Heart right ventricle (tissue), 16 donors: ENCODE measurements at places on chromosomes 2 and 18.

DNA sequence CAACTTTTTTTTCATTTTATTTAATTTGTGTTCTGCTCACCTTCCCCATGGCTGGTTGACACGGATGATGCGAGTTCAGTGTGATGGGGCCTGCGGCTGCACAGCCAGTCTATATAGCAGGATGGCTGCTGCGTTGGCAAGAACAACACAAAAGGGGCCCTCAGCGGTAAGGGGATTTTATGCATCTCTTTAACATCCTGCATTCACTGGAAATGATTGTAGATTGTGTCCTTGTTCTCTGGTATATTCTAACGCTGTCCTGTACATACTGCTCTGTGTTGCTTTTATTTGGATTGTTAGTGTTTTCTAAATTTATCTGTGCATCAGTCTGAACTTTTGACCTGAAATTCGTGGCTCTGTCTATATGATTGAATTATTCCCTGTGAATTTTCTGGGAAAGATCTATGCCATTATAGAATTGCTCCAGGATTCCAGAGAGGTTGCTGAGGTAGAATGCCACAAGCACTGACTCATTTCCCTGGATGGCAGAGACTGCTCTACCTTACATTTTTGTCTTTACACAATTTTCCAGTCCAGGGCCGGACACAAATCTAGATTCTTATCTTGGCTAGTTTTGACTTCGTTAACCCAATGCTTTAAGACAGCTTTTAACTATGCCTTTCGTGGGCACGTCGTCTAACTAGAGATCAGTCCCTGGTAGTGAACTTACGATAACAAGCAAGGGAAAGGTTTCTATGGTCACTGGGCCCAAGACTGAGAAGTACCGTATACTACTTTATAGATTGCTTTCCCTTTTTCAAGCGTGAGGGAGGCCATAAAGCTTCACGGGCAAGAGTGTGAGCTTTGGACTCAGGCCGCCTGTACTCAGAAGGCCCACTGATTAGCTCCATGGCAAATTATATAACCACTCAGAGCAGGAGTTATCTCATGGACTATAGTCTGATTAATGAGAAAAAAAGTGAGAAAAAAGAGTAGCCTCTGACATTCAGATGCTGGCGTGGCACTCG is at the start of gene CRYGC:
Gene CRYGC, minus strand, starts transcription at position 85 of the 968 bp plus-strand sequence. Its CDS starts 36 bp downstream, at position 49.
- DNase-seq, result no peak

- DNase-seq, result no peak
These were observed 609.5 kb downstream of the EPHA4 start for GRCh38 chr2:220962556-220962955.

DNA sequence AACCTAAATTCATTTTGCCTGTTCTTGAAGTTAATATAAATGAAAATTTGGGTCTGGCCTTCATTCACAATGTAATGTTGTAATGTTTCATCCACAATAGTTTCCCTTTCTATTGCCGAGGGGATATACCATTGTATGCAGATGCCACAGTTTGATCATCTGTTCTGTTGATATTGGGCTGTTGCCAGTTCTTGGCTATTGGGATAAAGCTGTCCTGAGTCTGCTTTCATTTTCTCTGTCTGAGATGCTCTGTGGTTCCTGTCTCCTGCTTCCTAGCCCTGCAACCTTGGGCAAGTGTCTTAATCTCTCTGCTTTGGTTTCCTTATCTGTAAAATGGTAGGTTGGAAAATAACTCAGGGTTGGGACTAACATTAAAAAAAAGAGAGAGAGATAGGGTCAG is 25.2 kb downstream of the B3GNT2 start:
- no peak for DNase-seq

DNA sequence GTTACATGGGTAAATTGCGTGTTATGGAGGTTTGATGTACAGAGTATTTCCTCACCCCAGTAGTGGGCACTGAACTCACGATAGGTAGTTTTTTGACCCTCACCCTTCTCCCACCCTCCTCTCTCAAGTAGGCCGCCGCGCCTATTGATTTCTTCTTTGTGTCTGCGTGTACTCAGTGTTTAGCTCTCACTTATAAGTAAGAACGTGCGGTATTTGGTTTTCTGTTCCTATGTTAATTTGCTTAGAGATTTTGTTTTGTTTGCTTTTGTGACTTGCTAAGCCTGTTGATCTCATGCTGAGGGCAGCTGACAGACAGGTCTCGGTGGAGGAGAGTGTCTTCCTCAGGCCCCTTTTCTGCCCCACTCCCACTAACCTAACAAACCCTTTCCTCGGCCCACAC is 36.2 kb downstream of the ACOXL start:
- DNase-seq, result no peak

- DNase-seq, result no peak
These were observed 162.0 kb upstream of the RMP24 start for GRCh38 chr18:35810520-35810919.

- DNase-seq, result no peak
These were observed 59.5 kb upstream of the THUMPD2 start for GRCh38 chr2:39838589-39838988.

DNA sequence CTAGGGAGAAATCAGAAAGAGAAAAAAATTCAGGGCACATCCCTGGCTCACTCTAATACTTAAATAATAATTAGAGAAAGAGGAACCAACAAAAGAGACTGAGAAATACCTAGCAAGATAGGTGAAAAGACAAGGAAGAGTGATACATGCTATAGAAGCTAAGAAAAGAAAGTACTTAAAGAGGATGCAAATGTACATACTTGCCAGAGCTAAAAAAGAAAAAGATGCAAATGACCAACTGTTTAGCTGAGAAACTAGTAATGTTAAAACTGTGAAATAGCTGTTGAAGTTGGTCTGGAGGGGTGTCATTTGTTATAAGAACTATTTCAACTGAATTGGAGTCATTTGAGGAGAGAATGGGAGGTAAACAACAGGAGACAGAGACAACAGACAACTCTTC is 412.2 kb downstream of the SPAG16 start:
- no peak for DNase-seq

GRCh38 chr2:44579115-44579836 is 217.5 kb downstream of the CAMKMT start:
- no peak for DNase-seq

GRCh38 chr18:78430131-78430758 is 549.4 kb upstream of the SALL3 start:
- DNase-seq, result no peak

GRCh38 chr2:58633613-58634365 is 392.7 kb upstream of the FANCL start:
- DNase-seq, result no peak

DNA sequence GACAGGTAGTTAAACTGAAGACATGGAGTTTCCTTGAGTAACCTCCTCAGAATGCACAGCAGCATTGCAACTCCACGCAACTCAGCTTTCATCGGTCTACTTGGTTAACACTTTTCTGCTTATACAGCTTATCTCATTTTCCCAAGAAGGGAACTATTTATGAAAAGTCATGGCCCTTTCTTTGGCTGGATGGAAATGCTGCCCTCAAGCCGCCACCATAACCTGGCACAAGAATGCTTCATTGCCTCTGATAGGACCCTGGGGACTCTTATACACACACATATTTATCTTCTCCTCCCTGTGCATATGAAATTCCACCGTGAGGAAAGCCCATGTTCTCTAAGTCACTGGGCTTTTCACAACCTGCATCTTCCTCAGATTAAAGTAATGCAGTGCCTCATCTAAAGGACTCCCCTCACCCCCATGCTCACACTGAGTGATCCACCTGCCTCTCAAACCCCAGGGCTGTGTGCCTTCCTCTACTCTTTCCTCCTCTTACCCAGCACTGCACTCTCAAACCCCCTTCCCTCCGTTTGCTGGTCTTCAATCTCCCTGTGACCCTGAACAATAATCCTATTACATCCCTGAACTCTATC is 192.0 kb upstream of the HNRNPA3 start:
- DNase-seq, result no peak

- DNase-seq, result no peak
These were observed 9.3 kb upstream of the GPR35 start for GRCh38 chr2:240615820-240616547.

DNA sequence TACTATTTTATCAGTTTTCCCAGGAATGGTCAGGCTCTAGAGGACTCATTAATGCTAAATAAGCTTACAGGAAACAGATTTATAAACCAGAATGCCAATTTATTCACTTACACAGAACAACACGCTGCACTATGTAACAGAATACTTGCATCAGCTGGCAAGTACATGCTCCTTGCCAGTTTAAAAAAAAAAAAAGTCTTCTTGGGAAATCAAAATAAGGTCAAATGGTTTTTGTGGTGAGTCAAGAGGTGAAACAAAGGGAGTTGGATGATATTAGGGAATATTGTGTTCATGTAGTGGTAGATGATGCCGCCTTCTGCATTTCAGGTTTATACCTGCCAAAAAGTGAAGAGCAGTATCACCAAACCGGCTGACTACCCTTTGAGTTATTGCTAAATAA is 1322.1 kb upstream of the ZEB2 start:
- no peak for DNase-seq

DNA sequence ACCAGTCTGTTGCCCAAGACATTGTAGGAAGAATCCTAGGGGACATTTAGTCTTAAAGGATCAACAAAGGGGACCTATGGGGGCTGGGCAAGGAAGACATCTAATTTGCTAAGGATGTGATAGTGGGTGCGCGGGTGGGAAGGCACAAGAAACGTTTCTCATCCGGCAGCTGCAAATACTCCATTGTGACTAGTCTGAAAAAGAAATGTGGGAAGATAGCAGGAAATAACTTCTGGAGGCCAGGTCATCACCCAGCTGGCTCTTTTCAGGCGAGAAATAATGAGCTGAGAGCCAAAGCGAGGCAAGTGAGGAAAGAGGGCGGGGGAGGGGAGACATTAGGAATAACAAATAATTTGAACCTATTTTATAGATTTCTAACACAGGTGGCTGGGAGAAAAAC is 70.3 kb upstream of the NCK2 start:
- DNase-seq, result peak; percentile 58

- DNase-seq, result peak; percentile 21
These were observed 305.0 kb upstream of the EPAS1 start for GRCh38 chr2:45992021-45992740.

DNA sequence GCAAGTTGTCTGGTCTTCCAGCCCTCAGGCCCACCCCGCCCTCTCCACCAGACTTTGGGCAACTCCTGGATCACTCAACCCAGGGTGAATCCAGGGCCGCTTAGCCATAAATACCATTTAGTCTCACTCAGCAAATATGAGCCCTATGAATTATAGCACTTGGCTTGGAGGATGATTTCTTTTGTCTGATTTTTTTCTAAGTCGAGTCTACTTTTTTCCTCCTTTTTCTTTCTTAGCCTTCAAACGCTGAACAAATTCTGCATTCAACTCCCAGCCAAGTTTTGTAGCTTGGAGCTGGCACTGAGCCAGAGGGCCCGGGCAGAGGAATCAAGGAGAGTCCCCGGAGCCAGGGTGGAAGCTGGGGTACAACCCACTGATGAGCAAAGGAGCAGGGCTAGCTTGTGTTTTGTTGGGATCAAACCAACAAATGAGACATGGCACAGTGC is 48.7 kb downstream of the SERTAD2 start:
- DNase-seq, result no peak

DNA sequence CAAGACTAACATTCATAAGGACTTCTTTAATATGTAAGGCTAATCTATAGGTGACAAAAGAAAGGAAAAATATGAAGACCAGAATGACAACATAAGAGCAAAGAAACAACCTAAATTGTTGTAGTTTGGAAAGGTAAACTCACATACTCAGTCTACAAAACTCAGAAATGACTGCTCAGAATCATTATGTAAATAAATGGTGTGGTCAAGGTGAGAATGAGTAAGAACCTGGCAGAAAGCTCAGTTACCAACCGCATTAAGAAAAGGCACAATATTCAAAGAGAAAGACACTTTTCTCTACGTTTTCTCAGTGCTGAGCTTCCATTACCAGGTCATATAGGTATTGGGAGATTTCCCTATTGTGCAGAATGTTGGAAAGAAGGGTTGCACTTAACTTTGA is 15.8 kb downstream of the ATF2 start:
- no peak for DNase-seq

- DNase-seq, result peak; percentile 76
These were observed 158.4 kb downstream of the SETBP1 start for GRCh38 chr18:44838971-44839666.

DNA sequence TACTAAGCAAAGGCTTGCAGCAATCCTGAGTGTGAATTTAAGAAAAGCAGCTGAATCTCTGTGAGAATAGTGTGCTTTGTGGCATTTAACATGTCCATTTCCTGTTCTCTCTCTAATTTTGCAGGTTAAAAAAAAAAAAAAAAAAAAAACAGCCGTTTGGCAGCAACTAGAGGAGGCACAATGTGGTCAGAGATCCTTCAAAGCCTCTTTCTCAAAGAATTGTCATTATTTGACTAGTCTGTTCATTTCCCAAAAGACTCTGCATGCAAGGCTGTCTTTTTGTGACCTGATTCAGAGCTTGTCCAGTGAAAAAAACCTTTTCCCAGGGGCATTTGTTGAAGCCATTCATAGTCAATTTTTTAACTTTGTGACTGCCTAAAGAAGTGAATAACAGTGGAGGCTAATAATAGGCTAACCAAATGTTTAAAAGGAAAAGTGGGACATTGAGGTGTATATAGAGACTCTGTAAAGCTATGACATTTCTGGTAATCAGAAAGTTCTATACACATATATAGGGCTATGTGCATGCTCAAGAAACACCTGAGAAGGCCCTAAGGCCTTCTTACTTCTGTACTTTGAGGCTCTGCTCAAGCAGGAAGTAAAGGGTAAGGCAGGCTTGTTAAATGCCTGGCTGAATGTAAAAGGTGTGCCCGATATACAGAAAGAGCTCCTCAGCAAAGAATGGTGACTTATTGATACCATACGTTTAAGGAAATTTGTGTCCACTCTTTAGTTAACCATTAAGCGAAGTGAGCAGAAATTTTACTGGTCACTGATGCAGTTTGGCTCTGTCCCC is 289.6 kb upstream of the RAB6C start:
- no peak for DNase-seq

GRCh38 chr2:7377916-7378569 is 460.8 kb downstream of the RNF144A start:
- DNase-seq, result peak; percentile 14

DNA sequence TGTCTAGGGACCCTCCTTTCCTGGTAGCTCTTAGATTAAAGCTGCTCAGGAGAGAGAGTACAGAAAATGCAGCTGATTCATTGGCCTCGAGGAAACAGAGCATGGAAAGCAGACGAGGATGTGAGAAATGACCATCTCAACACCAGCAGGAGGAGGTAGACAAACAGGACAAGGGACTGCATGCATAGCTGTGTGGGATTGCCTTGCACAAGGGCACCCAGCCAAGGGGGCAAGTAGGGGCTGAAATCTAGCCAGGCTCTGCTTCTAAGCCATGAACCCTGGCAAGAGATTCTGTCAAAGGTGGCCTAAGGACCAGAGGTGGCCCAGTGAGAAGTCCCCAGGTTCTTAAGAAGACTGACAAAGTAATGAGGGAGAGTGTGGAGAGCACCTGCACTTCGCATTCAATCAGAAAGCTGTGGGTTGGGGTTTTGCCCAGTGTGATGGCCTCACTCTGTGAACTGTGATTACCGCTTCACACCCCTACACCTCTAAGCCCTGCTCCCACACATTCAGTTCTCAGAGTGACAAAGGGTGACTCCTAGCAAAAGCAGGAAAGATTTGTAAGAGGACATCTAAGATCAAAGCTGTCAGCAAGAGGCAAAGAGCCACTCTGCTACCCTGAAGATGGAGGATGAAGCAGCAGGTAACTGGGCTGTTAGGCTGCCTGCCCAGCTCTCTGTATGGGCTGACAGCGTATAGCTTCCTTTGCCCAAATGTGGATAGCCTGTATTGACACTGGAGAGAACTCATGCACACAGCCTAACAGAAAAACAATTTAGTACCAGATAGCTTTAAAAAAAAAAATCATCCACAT is 151.3 kb upstream of the PELI1 start:
- DNase-seq, result no peak

GRCh38 chr2:8333177-8333831 is 348.6 kb upstream of the ID2 start:
- no peak for DNase-seq
